ENCODE measurements at places on chromosomes 6 and 20. TPM values are rescaled to one million over a fixed set of nuclear protein-coding genes. Genes with fewer than 3 reads are reported as not detected.

The RSPH4A gene
- 0.19 TPM for polyA plus RNA-seq

The CRYBG1 gene
- polyA plus RNA-seq = 0.32 TPM

The SIRPG gene
- not detected for polyA plus RNA-seq

The ENPP3 gene
- 0.05 TPM for polyA plus RNA-seq

The TM9SF4 gene
- polyA plus RNA-seq = 62.0 TPM

The PROKR2 gene
- polyA plus RNA-seq = not detected

The WFDC12 gene
- not detected for polyA plus RNA-seq

The UNC93A gene
- not detected for polyA plus RNA-seq

The ZSCAN16 gene
- polyA plus RNA-seq = 1.8 TPM

The ACSS1 gene
- polyA plus RNA-seq = 1.0 TPM

The NKAIN4 gene
- polyA plus RNA-seq = not detected

The DEFB121 gene
- not detected for polyA plus RNA-seq

The BCKDHB gene
- 11.2 TPM for polyA plus RNA-seq

The LSM2 gene
- 61.0 TPM for polyA plus RNA-seq

The TNFRSF6B gene
- polyA plus RNA-seq = 12.0 TPM
